ENCODE measurements at places on chromosomes 4 and X.
A peak's percentile ranks its signal among the peaks of the same experiment; 100 is the strongest.

DNA sequence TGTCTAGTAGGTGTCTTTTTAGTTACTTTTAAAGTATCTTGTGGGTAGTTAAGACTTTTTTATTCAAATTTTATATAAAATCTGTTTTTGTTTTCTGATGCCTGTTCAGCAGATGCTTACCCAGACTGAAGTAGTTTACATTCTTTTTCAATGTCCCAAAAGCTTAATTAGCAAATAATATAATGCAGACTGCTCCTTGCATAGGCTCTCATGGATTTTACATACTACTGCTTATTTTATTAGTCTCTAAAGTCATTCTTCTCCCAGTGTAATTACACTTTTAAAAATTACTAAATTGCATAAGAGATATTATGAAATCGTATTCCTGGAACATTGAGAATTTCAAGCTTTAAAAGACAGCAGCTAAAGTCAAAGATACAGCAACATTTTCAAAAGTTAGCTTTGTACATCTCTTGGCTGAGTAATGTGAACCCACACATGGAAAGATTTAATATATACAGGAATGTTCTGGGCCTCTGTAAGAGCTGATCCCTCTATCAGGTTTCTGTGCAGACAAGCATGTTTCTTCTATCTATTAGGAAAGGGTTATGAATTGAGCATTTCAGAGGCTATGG, 148.4 kb upstream of the SPRY1 start:
- no peak for DNase-seq

DNA sequence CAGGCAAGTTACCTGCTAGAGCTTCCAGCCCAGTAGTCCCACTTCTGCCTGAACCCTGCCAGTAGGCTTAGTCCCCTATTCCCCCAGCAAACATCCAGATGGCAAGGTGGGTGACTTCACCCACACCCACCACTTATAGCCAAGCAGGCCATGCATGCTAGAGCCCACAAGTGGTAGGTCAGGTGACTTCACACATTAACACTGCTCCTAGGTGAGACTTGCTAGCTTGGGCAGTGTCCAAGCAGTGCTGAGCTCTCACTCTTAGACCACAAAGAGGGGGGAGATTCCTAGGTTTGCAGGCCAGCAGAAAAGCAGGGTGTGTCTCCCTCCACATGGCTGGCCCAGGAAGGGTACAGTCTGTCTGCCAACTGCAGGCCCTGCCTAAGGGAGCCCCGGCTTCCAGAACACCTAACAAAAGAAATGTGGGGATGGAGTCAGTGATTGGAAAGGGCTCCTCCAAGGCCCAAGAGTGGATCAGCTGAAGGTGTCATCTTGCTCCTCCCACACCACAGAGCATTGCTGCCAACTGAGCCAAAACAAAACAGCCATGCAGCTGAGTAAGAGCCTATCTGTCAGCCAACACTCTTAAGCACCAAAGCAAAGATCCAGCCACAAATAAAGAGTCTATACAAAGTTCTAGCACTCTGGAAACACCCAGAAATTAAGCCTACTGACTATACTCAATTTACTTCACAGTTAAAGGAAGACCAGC, 158.1 kb upstream of the USP38 start:
- no peak for DNase-seq

DNA sequence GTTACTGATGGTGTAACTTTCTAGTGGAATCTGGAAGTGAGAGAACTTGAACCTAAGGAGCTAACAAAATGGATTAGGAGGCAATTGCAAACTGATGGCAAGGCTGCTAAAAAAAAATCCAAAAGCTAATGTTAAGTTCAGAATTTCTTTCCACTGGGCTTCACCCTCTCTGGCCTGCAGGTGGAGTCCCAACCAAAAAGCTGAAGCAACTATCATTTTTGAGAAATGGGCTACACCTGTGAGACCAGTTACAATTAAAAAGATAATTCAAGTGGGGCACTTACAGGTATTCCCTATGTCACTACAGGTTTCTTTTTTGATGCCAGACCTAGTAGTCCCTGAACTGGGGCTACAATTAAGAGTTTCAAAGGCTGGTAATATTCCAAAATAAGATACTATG, 142.1 kb upstream of the FTHL17 start:
- peak; percentile 29 for DNase-seq

DNA sequence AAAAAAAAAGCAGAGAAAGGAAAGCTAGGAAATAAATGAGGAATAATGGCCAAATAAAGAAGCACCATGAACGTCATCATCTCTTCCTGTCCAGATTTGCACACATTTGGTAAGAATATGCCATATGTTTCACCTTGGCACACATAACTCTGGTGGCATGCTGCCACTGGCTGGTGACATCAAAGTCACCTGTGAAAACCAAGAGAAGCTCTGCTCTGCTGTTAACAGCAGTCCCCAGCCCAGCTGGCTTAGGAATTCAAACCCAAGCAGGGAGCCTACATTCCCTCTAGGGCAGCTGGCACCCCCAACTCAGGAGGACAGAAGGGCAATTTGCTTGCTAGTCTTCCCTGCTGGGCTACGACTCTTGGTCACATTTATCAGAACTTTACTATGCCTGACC, 77.6 kb downstream of the RASL11B start:
- DNase-seq: no peak
